ENCODE measurements at places on chromosomes 7 and 10.

DNA sequence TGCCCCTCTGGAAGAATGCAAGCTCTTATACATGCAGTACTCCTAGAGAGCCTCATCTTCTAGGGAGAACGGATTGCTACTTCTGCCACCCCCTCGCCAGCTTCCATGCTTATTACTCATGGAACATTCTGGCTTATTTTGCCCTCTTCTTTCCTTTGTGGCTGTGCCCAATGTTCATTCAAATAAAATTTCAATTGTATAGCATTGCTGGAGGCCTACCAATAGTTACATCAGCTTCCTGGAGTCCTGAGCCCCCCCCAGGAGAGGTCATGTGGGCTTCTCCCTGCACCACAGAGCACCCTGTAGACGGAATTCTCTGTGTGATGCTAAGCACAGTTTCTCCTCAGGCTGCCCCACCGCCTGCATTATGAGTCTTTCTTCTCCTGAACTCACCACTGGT, 1094.0 kb downstream of the KCNMA1 start:
- DNase-seq, result no peak

- no peak for DNase-seq
Measured at GRCh38 chr7:23067271-23067670, 38.3 kb upstream of the KLHL7 start.

- DNase-seq, result peak; percentile 52
Measured at GRCh38 chr10:31490858-31491504, 172.0 kb downstream of the ZEB1 start.

DNA sequence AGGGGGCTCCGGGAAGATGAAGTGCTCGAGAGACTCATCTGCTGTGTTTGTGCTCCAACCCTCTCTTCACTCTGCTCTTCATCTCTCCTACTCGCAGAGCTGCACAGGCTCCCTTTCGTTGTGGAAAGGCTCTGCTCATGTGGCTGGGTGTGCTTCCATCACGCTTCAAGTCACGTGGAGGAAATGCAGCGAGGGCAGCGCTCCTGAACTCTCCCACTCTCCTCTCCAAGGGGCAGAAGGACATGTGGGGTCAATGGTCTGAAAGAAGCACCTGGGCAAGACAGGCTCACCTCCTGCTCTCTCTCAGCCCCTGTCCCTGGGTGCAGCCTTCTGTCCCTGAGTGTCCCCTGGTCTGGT, 72.6 kb downstream of the USP6NL start:
- no peak for DNase-seq

DNA sequence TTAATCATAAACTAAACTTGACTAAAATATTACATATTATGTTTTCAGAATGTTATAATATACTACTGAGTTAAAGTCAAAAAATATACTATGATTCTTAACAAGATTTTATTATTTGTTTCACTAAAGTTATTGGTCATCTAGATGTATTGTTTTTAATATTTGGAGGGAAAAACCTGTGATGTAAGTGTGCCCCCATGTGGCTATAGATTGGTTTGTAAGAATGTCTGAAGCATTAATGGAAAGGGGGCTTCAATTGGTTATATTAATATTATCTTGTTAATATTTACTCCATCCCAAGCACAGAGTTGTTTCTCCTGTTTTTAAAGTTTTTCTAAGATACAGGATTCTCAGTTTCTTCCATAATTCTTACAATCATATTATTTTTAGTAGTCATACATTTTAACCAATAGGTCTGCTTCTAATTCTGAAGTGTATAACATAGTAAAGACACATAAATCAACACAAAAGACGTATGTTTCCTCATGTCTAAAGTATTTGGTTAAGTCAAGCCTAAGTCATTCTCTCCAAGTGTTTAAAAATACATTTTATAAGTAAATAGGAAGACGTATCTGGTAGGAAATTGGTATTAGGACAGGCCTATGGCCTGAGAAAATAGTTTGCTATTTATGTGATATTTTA, 58.0 kb downstream of the GNAT3 start:
- peak; percentile 6 for DNase-seq

- no peak for DNase-seq
Measured at GRCh38 chr7:123824754-123825067, 20.3 kb upstream of the HYAL4 start.

- DNase-seq, result no peak
Measured at GRCh38 chr10:43998021-43998809, 349.5 kb upstream of the ZNF32 start.

- DNase-seq, result peak; percentile 6
Measured at GRCh38 chr7:95927756-95928155, 155.4 kb downstream of the DYNC1I1 start.

- DNase-seq, result peak; percentile 23
Measured at GRCh38 chr7:134513169-134513752, 14.1 kb upstream of the AKR1B10 start.

DNA sequence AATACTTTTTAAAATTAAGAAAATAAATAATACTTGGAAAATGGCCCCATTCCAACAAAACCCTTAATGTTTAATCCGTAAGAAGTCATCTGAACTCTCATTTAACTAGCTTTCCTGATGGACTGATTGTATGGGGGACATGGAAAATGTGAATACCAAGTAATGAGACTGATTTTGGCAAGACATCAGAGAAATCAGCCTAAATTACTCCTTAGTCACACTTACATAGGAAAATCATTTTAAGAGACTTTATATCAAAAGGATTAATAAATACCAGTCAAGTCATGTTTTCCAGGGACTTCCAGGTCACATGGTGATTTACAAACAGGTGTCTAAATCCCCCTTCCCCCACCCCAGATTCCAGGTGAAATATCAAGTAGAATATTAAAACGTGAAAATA, 58.2 kb downstream of the GRM8 start:
- no peak for DNase-seq

DNA sequence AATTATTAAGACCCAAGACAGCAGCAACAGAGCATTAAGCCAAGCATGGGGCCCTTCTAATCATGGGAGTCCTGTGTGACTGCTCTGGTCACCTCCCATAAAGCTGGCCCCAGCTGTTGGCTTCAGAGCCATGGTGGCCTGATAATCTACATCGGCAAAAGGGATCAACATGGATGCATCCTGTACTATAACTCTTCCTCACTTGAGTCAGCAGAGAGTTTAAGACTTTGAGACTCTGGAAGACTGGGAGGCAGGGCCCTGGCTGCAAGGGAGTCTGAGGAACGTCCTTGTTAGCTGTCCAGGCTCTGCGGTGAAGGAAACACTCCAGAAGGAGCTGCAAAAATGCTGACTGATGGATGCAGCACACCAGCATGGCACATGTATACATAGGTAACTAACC, 95.0 kb upstream of the KIAA1217 start:
- no peak for DNase-seq

- no peak for DNase-seq
Measured at GRCh38 chr7:106599343-106599698, 61.6 kb downstream of the CCDC71L start.

GRCh38 chr10:100969187-100970075, at the start of gene SEMA4G:
Gene SEMA4G, plus strand, starts transcription at chr10:100969504. Its CDS starts 3,409 bp downstream, at chr10:100972913.
- DNase-seq, result no peak

- DNase-seq, result no peak
Measured at GRCh38 chr7:148142660-148143248, 447.8 kb upstream of the C7orf33 start.

GRCh38 chr7:26237035-26237807, 35.7 kb downstream of the CBX3 start:
- peak; percentile 22 for DNase-seq

GRCh38 chr7:80136261-80137055, 1.8 kb downstream of the GNAI1 start:
- no peak for DNase-seq

DNA sequence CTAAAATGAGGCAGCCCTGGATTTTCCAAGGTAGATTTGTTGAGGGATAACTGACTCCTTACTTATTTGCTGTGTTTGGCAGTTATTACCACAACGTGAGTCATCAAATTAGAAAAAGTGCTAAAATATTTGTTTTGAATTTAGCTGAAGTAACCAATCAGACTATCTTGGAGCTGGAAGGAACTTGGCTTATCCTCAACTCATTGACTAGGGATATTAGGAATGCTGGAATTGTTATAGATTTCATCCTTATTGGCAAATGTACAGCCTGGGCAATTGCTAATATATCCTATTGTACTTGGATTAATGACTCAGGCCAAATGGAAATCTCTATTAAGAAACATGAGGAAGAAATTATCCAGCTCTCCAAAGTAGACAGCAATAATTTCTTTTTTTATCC, 1189.0 kb upstream of the LRRN3 start:
- peak; percentile 24 for DNase-seq

- DNase-seq, result no peak
Measured at GRCh38 chr7:130944997-130945396, 211.0 kb upstream of the KLF14 start.

GRCh38 chr10:97169063-97169462, 16.7 kb downstream of the SLIT1 start:
- DNase-seq, result no peak

DNA sequence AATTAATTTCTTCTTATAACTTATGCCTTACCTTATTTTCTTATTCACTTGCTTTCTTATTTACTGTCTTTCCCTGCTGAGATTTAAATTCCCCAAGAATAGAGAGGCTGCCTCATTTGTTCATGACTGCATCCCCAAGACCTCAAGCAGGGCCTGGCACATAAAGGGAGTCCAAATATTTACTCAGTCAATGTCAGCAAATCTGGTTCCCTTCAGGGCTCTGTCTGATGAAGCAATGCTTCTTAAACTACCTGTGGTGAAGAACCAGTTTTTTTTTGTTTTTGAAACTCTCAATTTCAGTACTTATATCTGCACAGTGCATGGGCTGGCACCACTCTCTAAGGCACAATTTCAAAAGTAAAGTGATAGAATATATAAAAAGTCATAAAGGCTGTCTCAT, 4.7 kb downstream of the ZNF239 start:
- DNase-seq, result no peak

- DNase-seq, result no peak
Measured at GRCh38 chr10:79559726-79560125, 481 bp downstream of the SFTPA2 start.

DNA sequence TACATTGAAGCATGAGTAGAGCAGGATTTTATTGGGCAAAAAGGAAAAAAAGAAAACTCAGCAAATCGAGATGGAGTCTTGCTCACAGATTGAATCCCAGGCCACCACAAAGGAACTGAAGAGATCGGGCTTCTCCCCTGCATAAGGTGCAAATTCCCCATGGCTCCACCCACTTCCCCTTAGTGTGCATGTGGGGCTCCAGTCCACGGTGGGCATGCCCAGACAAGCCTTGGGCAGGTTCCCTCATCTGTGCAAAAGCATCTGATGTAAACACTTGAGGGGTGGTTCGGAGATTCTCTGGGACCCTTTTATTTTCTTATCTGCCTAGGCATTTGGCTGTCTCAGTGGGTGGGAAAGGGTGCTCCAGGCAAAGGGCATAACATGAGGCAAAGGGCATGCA, 150.7 kb downstream of the CFTR start:
- DNase-seq, result no peak

GRCh38 chr7:134996097-134996550, 9.8 kb downstream of the AGBL3 start:
- DNase-seq, result peak; percentile 37

DNA sequence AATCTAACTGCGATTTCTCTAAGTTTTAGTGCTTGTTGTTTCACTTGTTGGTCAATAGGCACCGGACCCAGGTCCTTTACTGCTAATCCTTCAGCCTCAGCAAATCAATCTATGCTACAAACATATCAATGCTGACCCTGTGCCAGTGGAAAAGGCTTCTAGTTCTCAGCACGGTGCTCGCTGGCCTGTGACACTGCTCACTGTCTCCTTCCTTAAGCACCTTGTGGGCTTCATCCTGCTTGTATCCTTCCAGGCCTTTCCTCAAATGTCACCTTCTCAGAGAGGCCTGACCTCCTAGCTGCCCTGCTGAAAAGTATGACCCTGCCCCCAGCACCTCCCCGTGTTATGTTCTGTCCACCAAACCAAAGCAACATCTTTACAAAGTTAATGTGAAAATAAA, 201.2 kb upstream of the FRMD4A start:
- no peak for DNase-seq

Data from astrocyte of the cerebellum (primary cell).